Stimulated activated CD8-positive, alpha-beta memory T cell treated with anti-CD3 and anti-CD28 coated beads, Interleukin-7, amount 100 ng/mL, for 1 hour (primary cell): ENCODE measurements at places on chromosomes 7 and 10.

GRCh38 chr7:69067397-69067796, 530.9 kb upstream of the AUTS2 start:
- DNase-seq, result no peak

- DNase-seq, result no peak
Observed at GRCh38 chr7:5489991-5490536, 66.4 kb upstream of the TNRC18 start.

- no peak for DNase-seq
Observed at GRCh38 chr10:19628767-19629560, 187.3 kb upstream of the PLXDC2 start.

GRCh38 chr7:12578930-12579640, 8.6 kb downstream of the SCIN start:
- DNase-seq, result no peak

DNA sequence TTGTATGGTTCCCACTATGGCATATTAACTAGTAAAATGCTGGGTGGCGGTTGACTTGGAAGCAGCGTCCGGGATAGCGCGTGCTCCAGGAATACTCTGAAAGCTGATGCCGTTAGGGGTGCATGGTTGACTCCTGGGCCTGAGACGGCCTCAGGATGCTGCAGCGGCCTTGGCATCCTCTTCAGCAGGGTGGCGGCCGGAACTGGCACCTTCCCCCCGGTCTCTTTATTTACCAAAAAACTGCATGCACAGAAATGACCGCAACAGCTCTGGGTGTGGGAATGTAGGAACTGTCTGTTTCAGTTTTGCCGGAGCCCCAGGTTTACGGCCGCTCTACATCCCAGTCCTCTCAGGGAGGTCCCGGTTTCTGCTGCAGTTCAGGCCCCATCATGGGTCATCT, 28.8 kb downstream of the PFKP start:
- DNase-seq, result no peak

GRCh38 chr7:27462575-27463270, 200.0 kb downstream of the HIBADH start:
- DNase-seq, result no peak

DNA sequence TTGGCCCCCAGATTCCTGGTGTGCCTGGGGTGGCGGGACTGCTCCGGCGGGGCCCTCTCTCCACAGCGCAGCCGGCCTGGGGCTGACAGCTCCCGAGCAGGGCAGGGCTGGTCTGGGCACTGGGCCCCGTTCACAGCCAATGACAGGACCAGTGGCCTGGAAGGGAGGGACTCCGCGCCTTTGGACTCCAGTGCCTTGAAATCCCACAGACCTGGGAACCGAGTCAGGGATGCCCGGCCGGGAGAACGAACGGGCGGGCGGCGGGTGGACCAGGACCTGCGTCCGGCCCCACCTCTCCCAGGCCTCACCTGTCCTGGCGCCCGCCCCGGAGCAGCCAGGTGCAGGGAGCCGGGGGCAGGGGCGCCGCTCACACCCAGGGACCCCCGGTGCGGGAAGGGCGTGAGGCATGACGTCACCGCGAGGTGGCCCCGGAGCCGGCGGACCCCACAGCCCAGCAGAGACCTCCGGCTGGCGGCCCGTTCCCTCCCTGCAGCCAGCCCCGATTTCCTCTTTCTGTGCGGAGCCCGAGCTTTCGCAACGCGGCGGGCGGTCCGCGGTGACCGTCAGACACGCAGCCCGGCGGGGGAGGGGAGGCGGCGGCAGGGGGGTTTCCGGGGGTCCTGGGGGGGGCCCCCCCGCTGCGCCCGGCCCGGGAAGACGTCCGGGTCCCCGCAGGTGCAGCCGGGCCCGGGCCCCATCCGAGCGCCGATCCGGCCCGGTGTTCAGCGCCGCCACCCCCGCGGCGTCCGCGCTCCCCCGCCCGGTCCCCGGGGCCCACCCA, 743 bp downstream of the ADAP1 start:
- no peak for DNase-seq
